ENCODE measurements at places on chromosomes 11 and 22. TPM values are rescaled to one million over a fixed set of nuclear protein-coding genes. Genes with fewer than 3 reads are reported as not detected.

DNA sequence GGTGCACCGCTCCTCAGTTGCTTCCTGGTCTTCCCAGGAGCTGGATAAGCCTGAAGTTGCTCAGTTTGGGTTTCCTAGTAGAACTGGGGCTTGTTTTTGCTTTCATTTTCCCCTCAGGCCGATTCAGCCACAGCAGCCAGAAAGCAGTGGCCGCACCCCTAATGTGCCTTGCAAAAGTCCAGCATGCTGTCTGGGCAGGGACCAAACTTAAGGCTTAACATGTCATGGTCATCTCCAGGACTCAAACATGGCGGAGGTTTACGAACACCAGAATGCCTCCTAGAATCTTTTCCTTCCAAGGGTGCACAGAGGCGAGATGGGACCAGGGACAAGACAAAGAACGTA is 2.5 kb downstream of the GNG3 start:
- no peak for DNase-seq

PTPRCAP gene
- 129 TPM for total RNA-seq

DNA sequence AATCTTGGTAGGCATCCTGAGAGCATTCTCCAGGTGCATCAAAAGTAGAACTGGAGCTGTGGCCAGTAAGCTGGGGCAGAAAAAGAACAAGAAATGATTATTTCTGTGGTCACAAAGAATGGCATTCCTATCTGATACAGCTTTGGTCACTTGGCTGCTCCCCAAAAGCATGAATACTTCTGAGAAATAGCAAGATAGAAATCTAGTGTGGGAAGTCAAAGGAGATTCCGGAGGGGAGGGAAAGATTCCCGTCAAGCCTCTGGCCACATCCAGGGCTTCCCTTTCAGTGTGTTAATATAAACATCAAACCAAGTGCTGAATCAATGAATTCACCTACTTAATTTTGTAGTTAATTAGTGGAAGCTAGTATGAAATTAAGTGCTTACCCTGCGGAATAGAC is 1185.4 kb downstream of the LRRC4C start:
- no peak for DNase-seq

TYR gene
- not detected for total RNA-seq

- DNase-seq: no peak
Measured at GRCh38 chr11:68748061-68748460, 3.3 kb downstream of the TESMIN start.
